ENCODE measurements at places on chromosomes 4 and X. TPM values are rescaled to one million over a fixed set of nuclear protein-coding genes. Genes with fewer than 3 reads are reported as not detected.

Gene TRIML2
- total RNA-seq = not detected

Gene SUPT20HL2
- total RNA-seq = not detected

Gene MAGEB10
- not detected for total RNA-seq

Gene TLR6
- total RNA-seq = 4.8 TPM

- no peaks in the 10 kb centered on the region for H3K27me3 ChIP-seq
- H3K27ac ChIP-seq = no peak overlapping the region
- no peak for DNase-seq
- peaks cover 8% of the 10 kb centered on the region for H3K4me1 ChIP-seq
- peaks cover 13% of the 10 kb centered on the region for H3K36me3 ChIP-seq
- H3K4me3 ChIP-seq = no peak overlapping the region
These were observed 8.9 kb downstream of the COPS4 start for GRCh38 chr4:83043801-83044407.

DNA sequence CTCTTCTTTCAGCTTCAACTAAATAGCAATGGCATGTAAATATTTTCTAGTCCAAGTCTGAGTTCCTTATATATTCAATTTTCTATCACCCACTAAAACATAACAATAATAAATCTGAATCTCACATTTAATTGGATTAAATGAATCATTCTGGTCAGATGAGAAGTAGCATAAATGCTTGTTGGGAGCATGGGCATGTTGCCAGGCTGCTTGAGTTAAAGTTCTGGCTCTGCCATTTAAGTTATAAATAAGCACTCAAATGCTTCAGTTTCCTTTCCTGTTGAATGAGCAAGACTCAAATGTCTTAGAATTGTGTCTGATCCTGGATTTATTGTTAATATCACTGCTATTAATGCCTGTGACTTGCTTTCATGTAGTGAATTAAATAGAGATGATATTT lies 496.3 kb downstream of the STPG2 start:
- H3K4me3 ChIP-seq = no peak overlapping the region
- no peak for DNase-seq
- H3K36me3 ChIP-seq = no peaks in the 10 kb centered on the region

DNA sequence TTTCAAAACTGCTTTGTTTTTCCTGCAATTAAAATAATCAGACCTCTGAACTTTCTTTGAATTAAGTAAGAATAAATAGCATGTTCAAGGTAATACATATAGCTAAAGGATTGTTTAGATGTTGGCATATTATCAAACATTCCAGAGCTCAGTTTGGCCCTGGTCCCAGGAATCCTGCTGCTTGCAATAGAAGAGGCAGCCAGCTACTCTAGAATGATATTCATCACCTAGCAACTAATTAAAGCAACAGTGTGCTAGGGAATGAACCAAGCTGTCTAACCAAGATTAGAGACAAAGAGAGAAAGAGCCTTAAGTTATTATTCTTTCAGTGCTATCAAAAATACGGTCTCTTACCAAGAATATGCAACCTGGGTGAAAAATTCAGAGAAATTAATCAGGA lies 460.9 kb downstream of the GABRG1 start:
- DNase-seq = no peak
- no peaks in the 10 kb centered on the region for H3K27me3 ChIP-seq
- H3K4me1 ChIP-seq = no peaks in the 10 kb centered on the region
- no peak overlapping the region for H3K4me3 ChIP-seq
- no peak overlapping the region for H3K27ac ChIP-seq

DNA sequence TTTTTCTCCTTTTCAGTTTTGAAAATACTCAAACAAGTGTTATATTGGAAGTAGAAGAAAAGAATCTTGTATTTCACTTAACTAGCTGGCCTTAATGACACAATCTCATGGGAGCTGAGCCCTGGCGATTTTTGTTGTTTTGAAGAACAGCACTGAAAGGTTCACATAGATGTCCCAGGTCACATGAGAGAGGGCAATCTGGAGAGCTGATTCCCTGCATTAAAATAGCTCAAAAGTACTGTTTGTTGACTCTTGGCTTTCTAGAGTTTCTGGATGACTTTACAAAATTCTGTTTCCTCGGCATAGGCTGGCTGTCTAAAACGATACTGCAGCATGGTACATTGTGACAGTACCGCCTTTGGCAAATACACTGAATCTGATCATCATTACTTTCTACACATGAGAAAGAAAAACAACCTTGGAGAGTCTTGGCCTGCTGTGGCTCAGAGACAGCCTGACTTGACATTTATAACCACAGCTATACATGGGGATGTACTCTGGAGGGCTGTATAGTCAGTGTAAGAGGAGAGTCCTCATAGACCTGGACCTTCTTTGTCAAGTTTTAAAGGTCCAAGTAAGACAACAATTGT lies 119.8 kb upstream of the PDLIM3 start:
- DNase-seq = no peak
- H3K4me3 ChIP-seq = no peak overlapping the region
- no peak overlapping the region for H3K27ac ChIP-seq
- no peaks in the 10 kb centered on the region for H3K36me3 ChIP-seq
- H3K4me1 ChIP-seq = no peaks in the 10 kb centered on the region

DNA sequence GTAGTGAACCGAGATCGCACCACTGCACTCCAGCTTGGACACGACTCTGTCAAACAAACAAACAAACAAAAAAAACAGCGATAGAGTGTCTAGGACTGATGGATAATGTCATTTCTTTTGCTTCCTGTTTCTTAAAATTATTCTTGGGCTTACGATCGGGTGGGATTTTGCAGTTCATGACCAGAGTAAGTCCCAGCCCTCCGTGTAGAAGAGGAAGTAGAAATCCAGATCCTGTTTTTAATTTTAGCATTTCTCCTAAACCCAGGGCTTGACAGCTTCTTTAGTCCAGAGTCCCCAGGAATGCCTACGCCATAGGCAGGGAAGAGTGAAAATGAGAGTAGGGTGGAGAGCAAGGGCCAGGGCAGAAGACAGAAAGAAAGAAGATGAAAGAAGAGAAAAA lies 94.3 kb downstream of the HPRT1 start:
- H3K4me1 ChIP-seq = peaks cover 8% of the 10 kb centered on the region
- no peak for DNase-seq
- H3K4me3 ChIP-seq = no peak overlapping the region
- no peak overlapping the region for H3K27ac ChIP-seq

- no peak for DNase-seq
- peaks cover 3% of the 10 kb centered on the region for H3K36me3 ChIP-seq
- H3K4me1 ChIP-seq = peaks cover 4% of the 10 kb centered on the region
- H3K27ac ChIP-seq = no peak overlapping the region
These were observed 18.1 kb downstream of the CHIC1 start for GRCh38 chrX:73581002-73581628.

DNA sequence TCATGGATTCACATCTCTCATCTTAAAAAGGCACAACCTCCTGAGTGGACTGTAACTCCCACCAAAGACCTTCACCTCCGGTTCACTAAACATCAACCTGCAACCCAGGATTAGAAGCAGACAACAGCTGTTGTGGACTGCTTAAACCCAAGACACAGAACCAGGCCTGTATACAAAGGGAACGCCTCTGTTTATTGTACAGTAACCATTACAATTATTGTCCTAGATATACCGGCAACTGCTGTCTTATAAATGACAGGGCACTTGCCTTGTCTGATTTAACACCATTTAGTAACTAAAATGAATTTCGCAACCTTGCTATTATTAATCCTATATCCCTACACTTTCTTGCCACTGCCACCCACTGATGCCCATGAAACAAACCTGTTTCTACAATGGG lies 22.8 kb upstream of the CSTF2 start:
- peaks cover 5% of the 10 kb centered on the region for H3K27me3 ChIP-seq
- no peak overlapping the region for H3K4me3 ChIP-seq
- no peak overlapping the region for H3K27ac ChIP-seq

DNA sequence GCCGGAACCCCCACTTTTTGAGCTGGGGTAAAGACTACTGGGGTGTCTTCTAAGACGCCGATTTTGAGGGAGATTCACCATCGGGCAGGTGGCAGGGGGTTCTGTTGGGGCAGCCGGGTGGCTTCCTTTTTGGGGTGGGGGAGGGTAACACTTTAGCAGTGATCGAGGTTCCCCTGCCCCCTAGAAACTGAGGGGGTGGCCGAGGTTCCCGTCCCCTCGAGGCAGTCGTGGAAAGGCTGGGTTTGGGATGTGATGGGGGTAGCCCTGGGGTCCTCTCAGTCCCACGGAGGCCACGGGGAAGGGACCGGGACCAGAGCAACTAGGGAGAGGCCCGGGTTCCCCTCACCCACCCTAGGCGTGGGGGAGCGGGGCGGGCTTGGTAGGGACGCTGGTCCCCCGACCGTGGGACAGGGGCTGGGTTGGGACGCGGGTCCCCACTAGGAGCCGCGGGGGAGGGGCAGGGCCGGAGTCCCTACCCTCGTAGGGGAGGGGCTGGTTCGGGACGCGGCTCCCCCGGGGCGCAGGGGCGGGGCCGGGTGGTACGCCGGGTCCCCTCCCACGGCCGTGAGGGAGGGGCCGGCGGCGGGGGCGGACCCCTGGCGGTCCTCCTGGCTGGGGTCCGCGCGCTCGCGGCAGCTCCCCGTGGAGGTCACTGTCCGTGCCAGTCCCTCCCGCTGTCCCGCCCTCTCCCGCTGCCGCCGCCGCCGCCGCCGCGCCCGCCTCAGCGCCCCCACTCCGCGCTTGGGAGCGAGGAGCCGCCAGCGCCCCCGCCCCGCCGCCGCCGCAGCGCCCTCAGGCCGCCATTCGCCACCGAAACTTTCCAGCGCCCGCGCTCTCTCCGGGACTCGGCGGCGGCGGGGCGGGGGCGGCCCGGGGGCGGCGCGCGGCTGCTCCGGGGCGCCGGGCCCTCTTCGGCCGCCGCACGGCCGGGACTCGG lies at the start of gene TBL1X:
Gene TBL1X, plus strand, starts transcription at position 624 of the 937 bp plus-strand sequence. CDS start 188,529 bp downstream, outside the sequence.
- peak within 1 kb of the TSS; percentile 85 for H3K27ac ChIP-seq
- peaks cover 26% of the 10 kb centered on the region for H3K4me1 ChIP-seq
- peak; percentile 73 for DNase-seq
- peak within 1 kb of the TSS; percentile 80 for H3K4me3 ChIP-seq
- no peaks in the 10 kb centered on the region for H3K27me3 ChIP-seq

DNA sequence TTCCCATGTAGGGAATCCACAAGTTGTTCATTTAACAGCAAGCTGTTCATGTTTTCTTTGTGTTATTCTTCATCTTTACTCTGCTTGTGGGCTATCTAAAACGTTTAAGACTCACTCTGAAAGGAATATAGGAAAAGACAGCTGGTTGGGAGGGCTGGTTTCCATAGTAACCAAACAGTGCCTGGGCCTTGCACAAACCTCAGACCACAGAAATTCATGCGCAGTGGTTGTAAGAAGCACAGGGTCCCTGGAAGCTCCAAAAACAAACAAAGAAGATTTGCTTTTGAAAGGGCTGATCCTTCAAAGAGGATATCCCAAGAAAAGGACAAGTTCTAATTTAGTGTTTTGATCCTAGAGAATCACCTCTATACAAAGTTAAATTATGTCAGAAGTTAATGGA lies 7.8 kb downstream of the SERTM2 start:
- no peaks in the 10 kb centered on the region for H3K27me3 ChIP-seq
- no peak for DNase-seq
- H3K27ac ChIP-seq = no peak overlapping the region
- H3K4me1 ChIP-seq = no peaks in the 10 kb centered on the region

- H3K4me1 ChIP-seq = no peaks in the 10 kb centered on the region
- H3K27ac ChIP-seq = no peak overlapping the region
- H3K27me3 ChIP-seq = no peaks in the 10 kb centered on the region
- no peak for DNase-seq
- no peak overlapping the region for H3K4me3 ChIP-seq
- H3K36me3 ChIP-seq = no peaks in the 10 kb centered on the region
These were observed 91.0 kb upstream of the CENPE start for GRCh38 chr4:103289186-103289585.

- H3K36me3 ChIP-seq = no peaks in the 10 kb centered on the region
- DNase-seq = no peak
- no peaks in the 10 kb centered on the region for H3K4me1 ChIP-seq
- H3K27me3 ChIP-seq = no peaks in the 10 kb centered on the region
- no peak overlapping the region for H3K4me3 ChIP-seq
- H3K27ac ChIP-seq = no peak overlapping the region
These were observed 189.9 kb downstream of the BMPR1B start for GRCh38 chr4:94947681-94948108.
